Small intestine (tissue), 16 donors: ENCODE measurements at places on chromosomes 4 and X. TPM values are rescaled to one million over a fixed set of nuclear protein-coding genes. Genes with fewer than 3 reads are reported as not detected.
A peak's percentile ranks its signal among the peaks of the same experiment; 100 is the strongest.

DNA sequence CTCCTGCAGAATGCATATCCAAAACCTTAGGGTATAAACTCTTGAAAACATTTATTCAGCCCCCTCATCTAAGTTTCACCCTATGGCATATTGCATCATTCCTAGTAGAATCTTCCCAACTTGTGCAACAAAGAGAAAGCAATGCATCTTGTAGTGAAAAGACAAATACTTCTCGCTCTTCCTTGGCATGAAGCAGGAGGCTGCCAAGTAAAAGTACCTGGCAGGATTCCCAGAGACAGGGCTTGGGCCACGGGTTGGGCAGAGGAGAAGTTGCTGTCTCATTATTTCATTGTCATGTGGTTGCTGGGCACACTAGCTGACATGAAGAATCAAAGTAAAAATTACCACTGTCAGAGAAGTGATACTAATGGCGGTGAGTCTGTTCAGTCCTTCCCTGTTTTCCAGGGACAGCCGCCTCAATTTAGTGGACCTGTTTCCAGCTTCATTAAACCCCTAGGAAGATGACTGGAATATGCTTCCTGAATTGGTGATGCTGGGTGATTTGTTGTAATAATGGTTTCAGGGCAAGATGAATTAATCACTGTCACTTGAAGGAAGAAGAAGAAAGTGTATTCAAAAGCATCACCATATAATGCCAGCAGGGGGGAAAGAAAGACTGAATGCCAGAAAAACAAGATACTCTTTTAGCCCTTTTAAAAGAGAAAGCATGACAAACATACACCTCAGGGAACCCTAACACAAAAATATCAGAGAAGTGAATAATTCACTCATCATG, 380.5 kb upstream of the IGFBP7 start:
- DNase-seq = no peak

- peak; percentile 67 for DNase-seq
These were observed 466.7 kb downstream of the GASK1B start for GRCh38 chr4:157706155-157706554.

DNA sequence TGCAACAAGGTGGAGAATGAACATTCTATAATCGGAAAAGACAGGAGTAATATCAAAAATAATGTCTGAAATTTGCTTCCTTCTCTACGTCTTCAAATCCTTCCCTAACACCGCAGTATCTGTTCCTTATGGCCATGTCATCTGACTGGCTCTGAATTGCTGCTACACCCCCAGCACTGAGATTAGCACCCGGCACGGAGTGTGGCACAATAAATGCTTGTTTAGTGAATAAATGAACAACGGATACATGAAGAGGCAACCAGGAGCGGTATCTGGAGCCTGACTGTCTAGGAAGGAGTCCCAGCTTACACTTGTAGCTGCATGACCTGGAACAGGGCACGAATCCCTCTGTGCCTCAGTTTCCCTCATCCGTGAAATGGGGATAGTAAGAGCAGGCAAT, 164.3 kb downstream of the AFAP1 start:
- no peak for DNase-seq

GRCh38 chrX:105650986-105651385, 171.4 kb upstream of the NRK start:
- no peak for DNase-seq

DNA sequence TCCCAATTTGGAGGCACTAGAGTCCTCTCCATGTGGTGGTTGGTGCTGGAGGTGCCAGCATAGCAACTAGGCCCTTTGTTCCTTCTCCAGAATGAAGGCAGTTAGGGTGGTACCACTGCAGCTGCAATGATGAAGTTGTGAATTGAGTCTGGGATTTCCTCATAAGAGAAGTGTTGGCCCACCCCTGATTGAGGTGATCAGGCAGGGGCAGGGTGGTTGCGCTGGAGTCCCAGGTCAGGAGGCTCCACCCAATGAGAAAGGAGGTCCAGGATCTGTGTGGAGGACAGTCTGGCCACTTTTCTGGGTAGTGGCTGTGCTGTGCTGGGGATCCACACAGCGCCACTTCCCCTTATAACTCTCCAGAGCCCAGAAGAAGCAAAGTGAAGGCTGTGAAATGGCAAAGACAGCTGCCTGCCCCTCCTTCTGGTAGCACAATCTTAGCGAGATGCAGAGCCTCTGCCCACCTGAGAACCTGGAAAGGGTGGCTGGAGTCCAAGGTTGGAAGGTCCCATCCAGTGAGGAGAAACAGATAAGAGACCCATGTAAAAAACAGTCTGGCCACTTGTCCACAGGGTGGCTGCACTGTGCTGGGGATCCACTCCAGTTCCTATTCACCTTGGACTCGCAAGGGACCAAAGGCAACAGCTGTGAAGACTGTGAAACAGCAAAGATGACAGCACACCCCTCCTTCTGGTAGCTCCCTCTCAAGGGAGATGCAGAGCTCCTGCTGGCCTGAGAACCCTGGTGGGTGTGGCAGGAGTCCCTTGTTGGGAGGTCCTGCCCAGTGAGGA, 124.6 kb downstream of the RRAGB start:
- DNase-seq = no peak

TMSB15A gene
- 0.78 TPM for polyA plus RNA-seq

DNA sequence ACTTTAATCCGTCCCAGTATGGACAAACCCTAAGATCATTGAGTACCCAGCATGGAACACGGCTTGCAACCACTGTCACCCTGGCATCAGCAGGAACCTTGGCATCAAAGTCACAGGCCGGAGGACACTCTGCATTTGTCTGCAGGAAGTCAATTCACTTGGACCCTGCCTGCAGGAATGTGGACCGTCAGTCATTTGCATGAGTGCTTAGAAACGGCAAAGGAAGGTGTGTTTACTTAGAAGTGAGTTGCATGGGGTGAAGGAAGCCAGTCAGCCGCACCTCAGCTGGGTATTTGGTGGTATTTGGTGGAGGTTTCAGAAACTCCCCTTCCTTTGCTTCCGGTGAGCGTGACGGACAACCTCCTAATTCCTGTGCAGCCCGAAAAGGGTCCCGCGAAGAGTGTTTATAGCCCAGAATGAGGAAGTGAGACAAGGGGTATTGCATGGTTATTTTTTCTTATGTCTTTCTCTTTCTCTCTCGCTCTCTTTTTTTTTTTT, 15.5 kb downstream of the P2RY8 start:
- no peak for DNase-seq

DNA sequence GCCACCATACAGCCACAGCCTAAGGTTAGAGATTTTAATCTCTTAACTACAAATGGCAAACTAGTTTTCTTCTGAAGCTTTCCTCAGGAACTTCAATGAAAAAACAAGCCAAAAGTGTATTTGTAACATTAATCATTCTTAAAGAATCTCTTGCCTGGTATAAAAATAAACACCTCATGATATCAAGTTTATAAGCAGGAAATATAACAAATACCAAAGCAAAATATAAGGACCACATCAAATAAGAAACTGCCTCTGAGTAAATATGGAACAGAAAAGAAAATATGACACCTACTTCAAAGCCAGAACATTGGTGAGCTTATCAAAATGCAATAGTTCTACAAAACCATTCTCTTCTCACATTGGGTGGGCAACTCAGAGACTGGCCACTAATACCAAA, 89.9 kb downstream of the GPC4 start:
- DNase-seq = no peak

GRCh38 chrX:12891171-12891570, 15.2 kb upstream of the TLR8 start:
- no peak for DNase-seq

GRCh38 chrX:13013363-13014110, 30.9 kb downstream of the FAM9C start:
- DNase-seq = peak; percentile 68

GRCh38 chrX:9539605-9540387, 74.9 kb downstream of the TBL1X start:
- peak; percentile 32 for DNase-seq

RAB39B gene
- polyA plus RNA-seq = 0.50 TPM

GRCh38 chr4:16226816-16227461, 668 bp upstream of the TAPT1 start:
- DNase-seq = peak; percentile 53

DNA sequence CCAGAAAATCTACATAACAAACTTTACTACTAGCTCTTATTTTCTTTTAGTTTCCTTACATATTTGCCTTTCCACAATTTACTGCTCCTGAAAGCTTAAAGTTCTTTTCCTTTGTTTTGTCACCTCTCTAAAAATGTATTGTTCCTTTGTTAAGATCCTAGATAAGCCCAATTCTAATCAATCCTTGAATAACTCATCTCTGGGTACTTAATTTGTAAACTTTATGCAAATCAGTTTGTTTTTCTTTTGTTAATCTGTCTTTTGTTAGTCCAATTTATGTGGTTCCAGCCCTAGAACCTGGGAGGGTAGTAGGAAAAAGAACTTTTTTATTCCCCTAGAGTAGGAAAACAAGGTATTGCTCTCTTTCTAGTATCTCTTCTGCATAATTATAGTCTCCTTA, 444.7 kb downstream of the PCDH10 start:
- DNase-seq = no peak

GRCh38 chr4:40247350-40247749, 50.5 kb downstream of the RHOH start:
- no peak for DNase-seq

- DNase-seq = no peak
These were observed 186.2 kb downstream of the STIM2 start for GRCh38 chr4:27046851-27047250.

DNA sequence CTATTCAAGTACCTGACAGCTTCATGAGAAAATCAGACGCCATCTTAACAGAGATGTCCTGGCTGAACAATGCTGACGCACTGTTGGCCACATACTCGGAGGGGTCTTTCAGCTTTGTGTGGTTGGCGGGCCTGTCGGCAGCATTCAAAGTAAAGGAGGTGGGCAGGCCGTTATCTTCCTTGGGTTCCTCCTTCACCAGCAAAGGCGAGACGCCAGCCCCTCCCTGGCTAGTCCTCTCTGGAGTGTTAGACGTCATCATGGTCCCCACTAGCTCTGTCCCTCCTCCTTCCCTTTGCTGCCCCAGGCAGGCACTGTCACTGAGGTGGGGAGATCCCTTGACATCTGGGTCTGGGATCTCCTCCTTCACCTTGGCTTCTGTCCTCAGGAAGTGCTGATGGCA, 53.0 kb downstream of the ZNF827 start:
- no peak for DNase-seq

LANCL3 gene
- polyA plus RNA-seq = 0.31 TPM

- DNase-seq = no peak
These were observed 94.7 kb upstream of the NAP1L5 start for GRCh38 chr4:88792268-88792781.
